Melanocyte of skin (primary cell): ENCODE measurements at places on chromosomes 11 and 22. TPM values are rescaled to one million over a fixed set of nuclear protein-coding genes. Genes with fewer than 3 reads are reported as not detected.

The IGLL1 gene
- not detected in 2 replicates for total RNA-seq

The TSSC4 gene
- 43.6 and 47.6 TPM in 2 replicates for total RNA-seq

The ARHGAP32 gene
- total RNA-seq = 16.3 and 21.4 TPM in 2 replicates

The SEC14L2 gene
- total RNA-seq = 5.2 and 5.8 TPM in 2 replicates

The SMC1B gene
- not detected in 2 replicates for total RNA-seq

The RIMBP3C gene
- 0.34 and 0.36 TPM in 2 replicates for total RNA-seq

The EIF4ENIF1 gene
- 8.3 and 17.4 TPM in 2 replicates for total RNA-seq
